ENCODE measurements at places on chromosomes 3 and 15.

DNA sequence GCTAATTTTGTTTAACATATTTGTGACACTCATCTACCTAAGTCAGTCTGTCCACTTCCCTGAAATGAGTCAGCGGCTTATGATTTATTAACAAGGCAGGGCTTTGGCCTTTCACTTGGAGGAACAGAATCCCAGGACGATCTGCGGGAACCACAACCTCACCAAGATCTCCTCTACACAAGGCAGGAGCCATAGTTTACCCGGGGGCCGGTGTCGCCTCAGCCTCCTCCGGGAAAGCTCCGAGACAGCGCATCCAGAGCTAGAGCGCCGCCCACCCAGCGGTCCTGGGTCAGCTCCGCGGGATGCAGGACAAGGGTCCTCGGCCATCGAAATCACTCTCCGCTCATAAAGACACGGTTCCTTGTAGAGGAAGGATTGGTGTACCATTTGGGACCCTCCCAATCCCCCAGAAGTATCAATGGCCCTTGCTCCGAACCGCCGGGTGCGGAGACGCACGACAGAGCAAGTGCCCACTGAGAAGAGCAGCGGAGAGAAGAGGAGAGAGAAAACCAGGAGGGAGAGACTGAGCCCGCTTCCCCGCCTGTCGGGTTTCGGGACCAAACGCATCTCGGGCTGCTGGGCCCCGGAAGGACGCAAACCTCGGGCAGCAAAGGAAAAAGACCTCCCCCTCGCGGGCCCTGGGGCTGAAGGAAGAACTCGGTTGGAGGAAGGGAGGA lies 13.1 kb upstream of the ALCAM start:
- DNase-seq, result no peak

DNA sequence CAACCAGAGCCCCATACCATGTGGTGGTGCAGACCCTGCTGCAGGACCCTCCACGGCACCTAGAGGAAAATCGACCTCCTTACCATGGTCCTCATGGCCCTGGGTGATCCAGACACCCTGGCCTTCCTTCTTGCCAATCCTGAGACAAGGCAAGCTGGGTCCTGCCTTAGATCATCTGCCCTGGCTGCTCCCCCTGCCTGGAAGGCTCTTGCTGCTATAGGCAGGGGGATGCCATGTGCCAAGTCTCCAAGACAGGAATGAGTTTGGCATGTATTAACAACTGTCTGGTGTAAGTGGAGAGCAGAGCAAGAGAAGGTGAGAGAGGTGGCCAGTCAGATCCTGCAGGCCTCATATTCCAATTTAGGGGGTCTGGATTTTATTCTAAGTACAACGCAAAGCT lies 7.5 kb downstream of the HEG1 start:
- no peak for DNase-seq

GRCh38 chr15:72306211-72306785 lies 13.7 kb downstream of the CELF6 start:
- DNase-seq, result no peak

- no peak for DNase-seq
These were observed 104.3 kb downstream of the LINGO1 start for GRCh38 chr15:77528290-77528967.

DNA sequence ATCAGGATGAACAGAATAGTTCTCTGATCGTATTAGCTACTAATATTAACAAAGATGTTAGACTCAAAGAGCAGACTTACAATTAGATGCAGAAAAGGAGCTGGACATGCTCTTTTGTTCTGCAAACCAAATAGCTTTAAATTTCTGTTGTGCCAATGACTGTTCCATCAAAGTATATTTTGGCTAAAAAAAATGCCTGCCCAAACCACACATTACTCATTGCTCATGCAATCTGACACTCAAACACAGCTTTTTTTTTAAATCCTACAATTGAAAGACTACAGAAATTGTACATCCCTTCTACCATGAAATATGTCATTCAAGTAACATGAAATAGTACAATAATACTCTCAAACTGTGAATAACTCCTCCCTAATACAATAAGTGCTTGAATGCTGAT lies 48.6 kb downstream of the SHOX2 start:
- no peak for DNase-seq

All from ascending aorta (tissue), 2 donors.